ENCODE measurements at places on chromosomes 6 and 20.

DNA sequence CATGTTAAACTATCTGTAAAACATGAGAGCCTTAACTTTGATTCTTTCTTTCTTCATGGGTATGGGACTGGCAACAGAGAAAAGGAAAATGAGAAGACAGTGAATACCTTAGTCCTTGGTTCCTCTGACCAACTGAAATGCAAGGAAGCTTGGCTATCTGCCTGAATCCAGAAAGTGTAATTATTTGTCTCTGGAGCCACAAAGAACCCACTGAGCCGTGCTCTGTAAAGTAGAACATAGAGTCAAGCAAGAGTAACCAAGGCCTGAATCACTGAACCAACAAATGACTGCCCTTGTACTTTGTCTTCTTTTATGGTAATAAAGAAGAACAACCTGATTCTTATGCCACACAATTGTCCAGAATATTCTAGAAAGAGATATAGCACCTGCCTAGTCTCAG lies 27.6 kb downstream of the PKHD1 start:
- DNase-seq: no peak

DNA sequence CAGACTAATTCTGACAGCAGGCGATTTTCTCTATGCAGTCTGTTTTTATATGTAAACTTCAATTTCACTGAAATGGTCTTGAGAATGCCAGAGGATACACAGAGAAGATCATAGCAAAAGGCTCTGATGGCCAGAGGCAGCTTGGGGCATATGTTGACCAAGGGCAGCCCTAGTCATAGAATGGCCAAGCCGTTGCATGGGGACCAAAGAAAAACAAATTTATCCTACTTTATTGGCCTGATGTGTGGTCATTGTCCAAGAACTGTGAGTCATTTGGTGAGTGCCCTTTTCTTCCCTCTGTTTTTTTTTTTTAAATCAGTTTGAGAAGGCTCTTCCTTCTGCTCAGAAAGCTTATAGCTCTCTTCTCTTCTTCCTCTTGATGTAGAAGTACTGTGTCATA lies 5.8 kb downstream of the HDGFL1 start:
- no peak for DNase-seq

- no peak for DNase-seq
Measured at GRCh38 chr6:81750681-81751387, 1.6 kb downstream of the TENT5A start.

- no peak for DNase-seq
Measured at GRCh38 chr20:52139986-52140385, 51.6 kb downstream of the ZFP64 start.

- no peak for DNase-seq
Measured at GRCh38 chr6:28586324-28586723, 60.6 kb downstream of the GPX5 start.

- no peak for DNase-seq
Measured at GRCh38 chr6:17945111-17945510, 42.3 kb downstream of the KIF13A start.

- no peak for DNase-seq
Measured at GRCh38 chr6:79134699-79135474, 56.8 kb upstream of the PHIP start.

Measured in naive thymus-derived CD8-positive, alpha-beta T cell (primary cell).